ENCODE measurements at places on chromosomes 5 and 9. TPM values are rescaled to one million over a fixed set of nuclear protein-coding genes. Genes with fewer than 3 reads are reported as not detected.

DNA sequence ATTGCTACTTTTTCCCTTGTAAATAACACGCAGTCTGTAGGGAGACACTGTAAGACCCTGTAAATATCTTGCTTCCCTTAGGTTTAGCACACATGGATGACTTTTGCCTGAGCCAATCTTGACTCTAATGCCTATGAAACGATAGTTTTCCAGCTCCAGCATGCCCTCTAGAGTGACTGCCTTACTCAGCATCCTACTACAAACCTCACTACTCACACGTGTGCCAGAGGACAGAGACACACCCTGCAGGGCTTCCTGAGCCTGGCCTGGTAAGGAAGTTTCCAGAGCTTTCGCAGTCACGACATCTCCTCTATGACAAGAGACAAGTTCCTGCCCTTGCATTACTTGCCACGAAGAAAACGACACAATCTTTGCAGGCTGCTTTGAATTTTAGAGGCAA lies 138.1 kb downstream of the ATPSCKMT start:
- DNase-seq, result peak; percentile 39

- no peak for DNase-seq
These were observed 96.0 kb downstream of the KIAA1958 start for GRCh38 chr9:112582371-112583262.

The CAMK2A gene
- 0.32 TPM for total RNA-seq

The OR13D1 gene
- not detected for total RNA-seq

All from transverse colon (tissue), 4 donors.